ENCODE measurements at places on chromosomes 7 and 10.
A peak's percentile ranks its signal among the peaks of the same experiment; 100 is the strongest.

GRCh38 chr10:72736828-72737220 is 44.9 kb downstream of the MCU start:
- no peak for DNase-seq

DNA sequence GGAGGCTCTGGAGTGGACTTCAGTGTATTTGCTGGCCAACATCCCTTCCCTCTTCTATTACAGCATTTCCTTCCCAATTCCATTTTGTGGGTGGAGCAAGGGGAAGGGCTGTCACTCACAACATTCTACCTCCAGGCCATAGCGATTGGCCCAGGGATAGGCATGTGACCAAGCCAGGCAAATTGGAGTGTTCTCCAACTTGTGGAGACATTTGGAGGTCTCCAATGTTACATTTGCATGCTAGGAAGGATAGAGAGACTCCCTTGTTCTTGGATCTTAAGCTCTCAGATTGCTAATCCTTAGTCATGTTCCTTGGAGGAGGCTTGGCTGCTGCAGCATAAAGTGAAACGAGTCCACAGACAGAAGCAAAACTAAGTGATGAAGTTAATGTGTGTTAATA is 95.6 kb upstream of the KIF5B start:
- no peak for DNase-seq

DNA sequence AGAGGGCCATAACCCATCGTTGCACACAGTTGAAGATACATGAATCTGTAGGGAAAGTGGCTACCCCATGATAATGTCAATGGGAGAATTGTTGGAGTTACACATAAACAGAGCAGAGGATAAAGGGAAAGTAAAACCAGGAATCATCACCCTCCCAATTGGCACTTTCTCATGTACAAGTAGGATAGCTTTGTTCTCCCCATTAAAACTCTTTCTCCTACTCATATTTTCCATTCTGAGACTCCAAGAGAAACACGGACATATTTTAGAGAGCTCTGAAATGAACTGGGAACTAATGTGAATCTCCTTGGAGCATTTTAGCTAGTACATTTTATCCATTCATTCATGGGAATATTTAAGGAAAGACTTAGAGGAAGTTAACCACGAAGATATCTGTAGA is 17.2 kb upstream of the LRRC17 start:
- DNase-seq, result no peak

DNA sequence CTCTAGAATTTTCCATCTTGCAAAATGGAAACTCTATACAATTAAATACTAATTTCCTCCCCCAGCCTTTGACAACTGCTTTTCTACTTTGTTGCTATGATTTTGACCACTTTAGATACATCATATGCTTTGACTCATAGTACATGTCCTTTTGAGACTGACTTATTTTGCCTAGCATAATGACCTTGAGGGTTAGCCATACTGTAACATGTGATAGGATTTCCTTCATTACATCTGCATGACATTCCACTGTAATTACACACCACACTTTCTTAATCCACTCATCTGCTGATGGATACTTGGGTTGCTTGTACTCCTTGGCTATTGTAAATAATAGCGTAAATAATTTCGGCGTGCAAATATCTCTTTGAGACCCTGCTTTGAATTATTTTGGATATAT is 127.7 kb downstream of the JAZF1 start:
- DNase-seq, result no peak

- peak; percentile 6 for DNase-seq
Measured at GRCh38 chr10:122267849-122268737, 3.0 kb upstream of the BTBD16 start.

GRCh38 chr7:151491859-151492258 is 27.8 kb downstream of the RHEB start:
- no peak for DNase-seq

- no peak for DNase-seq
Measured at GRCh38 chr10:8435186-8436055, 380.9 kb downstream of the GATA3 start.

DNA sequence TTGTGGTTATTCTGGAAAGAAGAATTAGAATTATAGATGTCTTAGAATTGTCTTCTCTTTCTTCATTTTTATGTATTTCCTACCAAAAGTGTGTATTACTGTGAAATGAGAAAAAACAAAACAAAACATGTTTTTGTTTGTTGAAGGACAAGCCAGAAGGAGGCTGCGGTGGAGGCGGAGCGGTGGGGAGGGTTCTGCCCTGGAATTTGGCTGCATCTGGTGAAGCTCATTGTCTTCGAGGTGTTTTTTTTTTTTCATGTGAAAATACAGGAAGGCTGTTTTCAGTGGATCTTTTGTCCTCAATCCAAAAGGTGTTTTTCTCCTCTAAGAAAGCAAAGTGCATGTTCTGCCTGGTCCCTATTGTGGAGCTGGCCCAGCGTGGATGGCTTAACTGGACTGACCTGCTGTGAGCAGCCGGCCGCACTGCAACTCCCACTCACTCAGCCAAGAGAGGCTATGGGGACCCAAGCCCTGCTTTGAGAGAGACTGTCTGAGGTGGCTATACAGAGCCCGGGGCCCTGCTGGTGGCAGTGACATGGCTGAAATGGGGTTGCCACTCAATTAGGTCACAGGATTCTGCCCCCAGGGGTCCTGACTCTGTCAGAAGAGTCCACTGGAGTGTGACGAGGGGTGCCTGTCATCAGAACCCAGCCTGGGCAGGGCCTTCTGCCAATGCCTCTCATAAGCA is 184.9 kb upstream of the MKI67 start:
- DNase-seq, result no peak

DNA sequence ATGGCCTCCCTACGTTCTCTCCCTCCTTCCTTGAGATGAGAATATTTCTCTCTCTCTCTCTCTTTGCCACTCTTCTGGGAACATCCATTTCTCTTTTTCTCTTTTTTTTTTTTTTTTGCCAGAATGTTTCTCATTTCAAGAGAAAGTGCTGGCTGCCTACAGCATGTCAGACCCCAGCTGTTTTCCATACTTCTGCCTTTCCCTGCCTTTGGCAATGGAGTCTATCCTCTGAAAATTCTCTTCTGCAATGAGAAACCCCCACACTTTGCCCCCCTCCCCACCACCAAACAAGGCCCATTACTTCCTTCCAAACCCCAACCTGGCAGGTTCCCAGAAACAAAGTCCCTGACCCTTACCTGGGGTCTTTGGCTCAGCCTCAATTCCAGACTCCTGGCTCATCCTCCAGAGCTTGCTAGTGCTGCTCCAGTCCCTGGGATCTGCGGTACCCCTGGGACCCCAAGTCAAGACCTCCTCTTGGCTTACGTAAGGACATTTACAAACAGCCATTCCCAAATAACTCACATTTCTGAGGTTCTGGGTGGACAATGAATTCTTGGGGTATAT is 17.4 kb upstream of the CCL26 start:
- no peak for DNase-seq

GRCh38 chr10:46286991-46287693 is at the start of gene ANTXRL:
Gene ANTXRL, plus strand, starts transcription at chr10:46286997. Its CDS starts 266 bp downstream, at chr10:46287263.
- no peak for DNase-seq

DNA sequence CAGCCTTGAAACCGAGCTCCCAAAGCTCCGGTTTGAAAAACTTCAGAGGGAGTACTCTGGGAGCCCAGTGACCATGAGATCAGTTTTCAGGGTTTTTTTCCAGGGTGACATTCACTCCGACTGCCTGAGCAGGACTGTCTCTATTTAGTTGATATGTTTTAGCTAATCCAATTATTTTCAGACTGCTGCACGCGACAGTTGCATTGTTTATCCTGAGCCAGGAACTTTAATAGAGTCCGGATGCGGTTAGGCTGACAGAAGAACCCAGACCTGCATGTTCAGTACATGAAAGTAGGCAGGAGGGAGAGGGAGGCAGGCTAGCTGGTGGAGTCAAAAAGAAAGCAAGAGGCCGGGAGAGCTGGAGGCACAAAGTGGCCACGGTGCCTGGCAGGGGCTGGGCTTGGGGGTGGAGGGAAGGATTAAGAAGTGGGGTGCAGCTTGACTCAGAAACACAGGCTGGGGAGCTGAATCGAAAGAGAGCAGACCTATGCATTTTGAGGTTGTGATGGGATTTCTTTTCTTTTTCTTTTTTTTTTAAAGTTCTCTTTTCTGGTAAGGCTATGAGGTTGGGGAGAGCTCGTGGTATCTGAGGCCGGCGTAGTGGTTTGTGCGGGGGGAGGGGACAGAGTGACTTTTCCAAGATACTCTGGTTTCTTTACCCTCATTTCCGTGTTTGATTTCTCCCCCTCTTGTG is 5.7 kb downstream of the GATA3 start:
- no peak for DNase-seq

GRCh38 chr10:114957122-114957521 is 19.1 kb downstream of the TRUB1 start:
- DNase-seq, result no peak

DNA sequence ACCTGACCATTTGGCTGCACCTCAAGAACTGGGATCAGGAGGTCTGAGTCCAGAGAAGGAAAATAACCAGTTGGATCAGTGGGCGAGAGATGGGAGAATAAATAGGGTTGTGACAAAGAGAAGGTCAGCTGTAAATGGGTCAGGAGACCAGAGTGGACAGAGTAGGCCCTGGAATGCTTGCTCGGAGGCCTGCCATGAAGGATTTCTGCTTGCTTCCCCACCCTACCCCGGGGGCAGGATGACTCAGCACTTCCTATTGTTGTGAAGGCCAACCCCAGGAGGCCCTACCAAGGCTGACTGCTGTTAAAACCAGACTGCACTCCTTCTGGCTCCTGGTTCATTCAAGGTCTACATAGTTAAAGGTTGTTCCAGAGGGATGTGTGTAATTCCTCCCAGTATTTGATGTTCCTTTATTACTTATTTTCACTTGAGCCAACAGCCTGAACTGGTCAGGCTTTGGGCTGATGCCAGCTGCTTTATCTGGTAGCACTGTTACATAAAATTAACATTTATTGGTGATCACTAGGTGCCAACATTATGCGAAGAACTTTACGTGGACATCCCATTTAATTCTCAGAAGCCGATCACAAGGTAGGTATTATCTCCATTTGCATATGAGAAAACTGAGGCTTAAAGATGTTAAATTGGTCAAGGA is 27.3 kb upstream of the IFRD1 start:
- no peak for DNase-seq

DNA sequence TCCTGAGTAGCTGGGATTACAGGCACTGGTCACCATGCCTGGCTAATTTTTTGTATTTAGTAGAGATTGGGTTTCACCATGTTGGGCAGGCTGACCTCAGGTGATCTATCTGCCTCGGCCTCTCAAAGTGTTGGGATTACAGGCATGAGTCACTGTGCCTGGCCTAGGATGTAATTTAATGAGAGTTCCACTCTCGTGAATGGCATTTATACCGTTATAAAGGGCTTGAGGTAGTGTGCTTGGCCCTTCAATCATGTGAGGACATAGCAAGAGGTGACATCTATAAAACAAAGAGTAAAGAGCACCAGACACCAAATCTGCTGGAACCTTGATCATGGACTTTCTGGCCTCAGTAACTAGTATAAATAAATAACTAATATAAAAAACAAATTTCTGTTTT is 93.5 kb upstream of the PPP1R9A start:
- no peak for DNase-seq

DNA sequence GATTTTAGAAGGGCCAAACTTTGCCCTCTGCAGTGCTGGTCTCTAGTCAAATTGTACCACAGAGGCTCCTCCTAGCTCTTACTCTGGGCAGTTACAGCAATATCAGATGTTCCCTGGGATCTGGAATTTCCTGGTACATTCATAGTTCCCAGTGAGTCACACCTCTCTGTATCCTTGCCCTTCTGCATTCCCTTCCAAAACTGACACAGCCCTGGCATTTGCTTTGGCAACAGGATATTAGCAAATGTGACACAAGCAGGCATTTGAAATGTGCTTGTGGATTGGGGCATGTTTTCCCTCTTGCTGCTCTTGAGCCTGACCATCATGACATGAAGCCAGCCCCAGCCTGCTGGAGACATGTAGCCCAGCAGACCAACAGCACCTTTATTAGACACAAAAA is 284.7 kb upstream of the AKR1E2 start:
- DNase-seq, result no peak

DNA sequence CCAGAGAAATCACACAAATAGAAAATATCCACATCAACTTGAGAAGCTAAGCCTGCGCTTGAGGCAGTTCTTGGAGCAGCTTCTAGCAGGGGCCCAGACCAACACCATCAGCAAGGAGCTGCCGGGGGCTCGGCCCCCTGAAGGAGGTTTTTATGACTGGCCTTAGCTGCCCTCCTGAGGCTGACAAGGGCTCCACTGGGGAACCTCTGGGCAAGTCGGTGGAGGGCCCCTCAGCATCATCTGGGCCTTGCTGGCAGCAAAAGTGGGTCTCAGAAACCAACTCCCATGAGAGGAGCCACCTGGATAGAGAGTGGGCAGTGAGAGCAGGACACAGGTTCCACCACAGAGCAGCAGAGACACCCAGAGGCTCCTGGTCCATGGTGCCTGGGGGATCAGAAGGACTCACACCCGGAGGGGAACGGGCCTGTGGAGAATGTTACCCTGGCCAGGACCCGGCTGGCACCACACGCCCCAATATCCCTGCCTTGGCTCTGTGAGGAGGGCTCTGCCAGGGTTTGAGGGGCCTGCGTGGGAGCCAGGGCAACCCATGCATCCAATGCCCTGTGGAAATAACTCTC is 55.9 kb downstream of the NEUROG3 start:
- no peak for DNase-seq

DNA sequence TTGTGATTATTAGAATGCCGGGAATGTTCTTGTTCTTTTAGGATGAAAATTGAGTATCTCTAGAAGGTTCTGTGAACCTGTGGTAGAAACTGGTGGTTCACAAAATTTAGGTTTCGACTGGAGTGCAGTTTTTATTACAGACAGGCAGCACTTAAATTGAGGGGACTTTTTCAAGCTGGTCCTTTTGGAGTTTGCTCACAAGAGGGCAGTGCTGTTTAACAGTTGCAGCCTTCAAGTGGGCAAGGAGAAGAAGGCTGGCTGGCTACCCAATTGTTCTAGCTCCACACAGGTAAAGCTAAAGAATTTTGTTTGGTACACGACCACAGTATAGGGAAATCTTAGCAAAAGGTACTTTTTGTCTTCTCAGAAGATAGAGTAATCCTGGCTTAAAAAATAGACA is 233.6 kb downstream of the SNX13 start:
- peak; percentile 9 for DNase-seq

- no peak for DNase-seq
Measured at GRCh38 chr10:82821043-82821442, 946.0 kb downstream of the NRG3 start.

DNA sequence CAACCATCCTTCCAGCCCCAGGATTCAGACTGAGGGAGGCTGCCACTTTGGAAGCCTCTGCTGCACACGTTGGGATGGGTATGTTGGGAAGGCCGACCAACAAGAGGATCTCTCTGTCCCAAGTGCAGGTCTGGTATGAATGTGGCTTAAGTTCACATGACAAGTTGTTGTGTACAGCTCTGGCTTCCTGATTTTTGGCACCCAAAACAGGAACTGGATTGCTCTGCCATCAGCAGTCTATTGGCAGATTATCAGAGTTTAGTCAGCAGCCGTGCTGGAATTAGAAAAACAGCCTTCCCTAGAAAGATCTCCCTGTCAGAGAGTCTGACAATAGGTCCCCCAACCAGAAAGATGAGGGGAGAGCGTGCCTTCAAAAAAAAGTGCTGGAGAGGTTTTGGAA is 66.9 kb downstream of the GOLGA7B start:
- DNase-seq, result no peak
